ENCODE measurements at places on chromosomes 5 and 9.

DNA sequence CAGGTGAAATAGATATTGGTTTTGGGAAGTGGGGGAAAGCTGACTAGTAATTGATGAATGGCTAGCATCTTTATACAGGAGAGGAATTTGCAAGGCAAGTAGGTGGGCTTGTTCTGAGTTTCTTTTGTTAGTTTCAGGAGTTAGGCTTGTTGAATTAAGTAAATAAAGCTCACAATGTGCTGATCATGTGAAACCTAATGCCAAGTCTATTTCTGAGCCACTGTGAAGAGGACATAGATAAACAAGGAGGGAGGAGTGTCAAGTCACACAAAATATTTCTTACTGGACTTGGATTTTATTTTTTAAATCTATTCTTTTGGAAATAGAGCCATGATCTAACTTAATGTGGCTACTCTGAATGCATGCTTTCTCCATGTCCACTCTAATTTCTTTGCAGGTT is 19.9 kb downstream of the GDA start:
- DNase-seq, result no peak

DNA sequence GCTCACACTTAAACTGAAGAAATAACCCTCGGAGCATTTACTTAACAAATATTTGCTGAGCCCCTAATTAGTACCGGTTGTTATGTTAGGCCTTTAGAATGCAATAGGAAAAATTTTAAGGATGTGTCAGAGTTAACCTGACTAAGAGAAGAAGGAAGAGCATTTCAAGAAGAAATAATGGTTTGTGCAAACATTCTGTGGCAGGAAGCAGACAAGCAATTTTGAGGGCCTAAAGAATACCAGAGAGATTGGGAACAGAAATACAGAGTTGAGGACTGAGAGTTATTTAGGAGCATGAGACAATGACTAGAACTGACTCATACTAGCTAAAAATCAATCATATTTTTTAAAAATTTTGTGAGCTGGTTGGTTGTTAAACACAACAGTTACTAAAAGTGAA is 218.8 kb downstream of the PRR16 start:
- DNase-seq, result no peak

- DNase-seq, result no peak
Observed at GRCh38 chr9:138071731-138072130, 194.1 kb downstream of the CACNA1B start.

DNA sequence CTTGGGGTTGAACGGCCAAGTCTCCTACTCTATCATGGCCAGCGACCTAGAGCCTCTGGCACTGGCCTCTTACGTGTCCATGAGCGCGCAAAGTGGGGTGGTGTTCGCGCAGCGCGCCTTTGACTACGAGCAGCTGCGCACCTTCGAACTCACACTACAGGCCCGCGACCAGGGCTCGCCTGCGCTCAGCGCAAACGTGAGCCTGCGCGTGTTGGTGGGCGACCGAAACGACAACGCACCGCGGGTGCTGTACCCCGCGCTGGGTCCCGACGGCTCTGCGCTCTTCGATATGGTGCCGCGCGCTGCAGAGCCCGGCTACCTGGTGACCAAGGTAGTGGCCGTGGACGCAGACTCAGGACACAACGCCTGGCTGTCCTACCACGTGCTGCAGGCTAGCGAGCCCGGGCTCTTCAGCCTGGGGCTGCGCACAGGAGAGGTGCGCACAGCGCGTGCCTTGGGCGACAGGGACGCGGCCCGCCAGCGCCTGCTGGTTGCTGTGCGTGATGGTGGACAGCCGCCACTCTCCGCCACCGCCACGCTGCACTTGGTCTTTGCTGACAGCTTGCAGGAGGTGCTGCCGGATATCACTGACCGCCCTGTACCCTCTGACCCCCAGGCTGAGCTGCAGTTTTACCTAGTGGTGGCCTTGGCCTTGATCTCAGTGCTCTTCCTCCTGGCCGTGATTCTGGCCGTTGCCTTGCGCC is 2.0 kb downstream of the PCDHGB5 start:
- DNase-seq, result no peak

DNA sequence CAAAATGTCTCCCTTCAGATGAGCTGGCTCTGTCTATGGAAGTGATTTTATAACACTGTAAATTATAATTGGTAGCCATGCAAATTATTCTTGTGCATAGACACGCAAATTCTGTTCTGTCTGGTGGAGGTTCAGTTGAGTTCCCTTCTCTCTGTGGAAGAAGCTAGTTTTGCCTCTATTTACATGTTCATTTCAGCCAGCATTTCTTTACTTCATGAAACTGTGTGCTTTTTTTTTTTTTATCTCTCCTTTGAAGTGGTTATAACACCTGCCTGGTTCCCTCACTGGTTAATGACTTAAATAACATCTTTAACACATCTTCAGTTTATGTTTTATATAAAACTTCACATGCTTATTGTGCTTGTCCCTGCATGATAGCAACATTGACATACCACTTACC is 149.4 kb upstream of the FBXL7 start:
- no peak for DNase-seq

DNA sequence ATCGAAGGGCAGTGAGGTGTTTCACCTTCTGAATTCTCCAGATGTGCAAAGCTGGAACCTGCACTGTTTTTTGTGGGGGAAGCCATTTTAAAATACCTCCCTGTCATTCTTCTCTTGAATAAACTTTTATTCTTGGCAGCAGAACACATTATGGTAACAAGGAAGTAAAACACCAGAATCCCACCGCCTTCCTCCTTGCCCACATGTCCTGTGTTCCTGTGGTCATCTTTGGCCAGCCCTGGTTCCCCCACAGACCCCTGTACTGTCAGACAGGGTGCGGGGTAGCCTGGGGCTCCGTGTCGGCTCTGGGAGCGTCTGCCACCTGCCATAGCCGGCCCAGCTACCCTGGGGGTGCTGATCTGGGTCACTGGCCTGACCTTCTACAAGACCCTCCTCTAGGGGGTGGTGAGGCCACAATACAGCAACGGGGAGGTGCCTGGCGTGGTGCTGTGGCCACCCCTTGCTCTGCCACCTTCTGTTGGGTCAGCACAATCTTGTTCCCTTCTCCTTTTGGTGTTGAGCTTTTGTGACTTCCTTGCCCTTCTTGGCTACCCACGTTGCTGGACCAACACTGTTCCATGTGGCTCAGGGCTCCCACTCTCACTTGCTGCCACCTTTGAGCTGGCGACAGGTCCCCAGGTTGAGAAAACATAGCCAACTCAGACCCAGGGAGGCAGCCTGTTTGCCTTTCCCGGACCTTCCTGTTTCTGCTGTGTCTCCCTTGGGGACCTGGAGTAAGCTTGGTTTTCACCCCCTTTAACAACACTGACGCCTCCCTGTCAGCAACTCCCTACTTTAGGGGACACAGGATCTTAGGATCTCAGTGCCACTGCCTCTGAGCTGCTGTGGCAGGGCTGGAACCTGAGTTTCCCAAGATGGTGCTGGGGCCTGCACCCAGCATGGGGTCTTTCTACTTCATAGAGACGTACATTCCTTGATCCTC is 4.8 kb downstream of the WNK2 start:
- DNase-seq, result no peak

DNA sequence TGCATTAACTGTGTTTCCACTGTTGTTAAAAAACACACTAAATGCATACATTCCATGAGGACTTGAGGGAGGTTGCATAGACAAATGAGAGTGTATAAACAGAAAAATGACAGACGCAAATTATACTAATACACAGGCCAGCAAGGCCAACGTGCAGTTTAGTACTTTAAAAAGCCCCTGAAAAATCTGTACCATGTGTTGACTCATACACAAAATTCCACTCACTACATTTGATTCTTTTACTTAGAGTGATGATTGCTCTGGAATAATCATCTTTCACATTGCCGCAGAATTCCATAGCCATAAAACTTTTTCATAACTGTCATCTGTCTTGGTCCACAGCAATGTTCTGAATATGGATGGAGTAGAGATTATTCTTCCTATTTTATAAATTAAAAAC is 215.7 kb downstream of the FAM114A2 start:
- no peak for DNase-seq

DNA sequence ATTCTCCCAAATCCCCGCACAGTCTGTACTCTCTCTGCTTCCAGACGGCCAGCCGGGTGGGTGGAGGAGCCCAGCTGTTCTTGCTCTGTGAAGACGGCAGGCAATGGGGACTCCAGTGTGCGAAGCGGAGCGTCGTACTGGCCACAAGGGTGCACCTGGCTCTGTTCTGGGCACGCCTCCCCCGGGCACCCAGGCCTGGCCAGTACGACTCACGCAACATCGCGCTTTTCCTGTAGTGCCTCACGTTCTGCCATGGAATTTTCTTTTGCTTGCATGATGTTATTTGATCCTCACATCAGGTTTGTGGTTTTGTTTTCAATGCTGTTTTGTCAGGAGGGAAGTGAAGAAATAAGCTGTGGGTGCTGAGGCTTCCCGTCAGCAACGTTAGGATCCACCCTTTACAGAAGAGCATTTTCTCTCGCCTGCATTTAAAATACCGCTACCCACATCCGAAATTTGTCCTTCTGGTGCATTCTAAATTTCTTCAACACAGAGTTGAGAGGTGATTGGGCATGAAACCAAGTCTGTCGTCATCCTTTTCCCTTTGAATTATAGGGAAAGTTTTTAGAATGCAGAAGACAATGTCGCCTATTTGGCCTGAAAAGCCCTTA is 311.7 kb downstream of the TRIM36 start:
- no peak for DNase-seq
